ENCODE measurements at places on chromosomes 7 and 10.

DNA sequence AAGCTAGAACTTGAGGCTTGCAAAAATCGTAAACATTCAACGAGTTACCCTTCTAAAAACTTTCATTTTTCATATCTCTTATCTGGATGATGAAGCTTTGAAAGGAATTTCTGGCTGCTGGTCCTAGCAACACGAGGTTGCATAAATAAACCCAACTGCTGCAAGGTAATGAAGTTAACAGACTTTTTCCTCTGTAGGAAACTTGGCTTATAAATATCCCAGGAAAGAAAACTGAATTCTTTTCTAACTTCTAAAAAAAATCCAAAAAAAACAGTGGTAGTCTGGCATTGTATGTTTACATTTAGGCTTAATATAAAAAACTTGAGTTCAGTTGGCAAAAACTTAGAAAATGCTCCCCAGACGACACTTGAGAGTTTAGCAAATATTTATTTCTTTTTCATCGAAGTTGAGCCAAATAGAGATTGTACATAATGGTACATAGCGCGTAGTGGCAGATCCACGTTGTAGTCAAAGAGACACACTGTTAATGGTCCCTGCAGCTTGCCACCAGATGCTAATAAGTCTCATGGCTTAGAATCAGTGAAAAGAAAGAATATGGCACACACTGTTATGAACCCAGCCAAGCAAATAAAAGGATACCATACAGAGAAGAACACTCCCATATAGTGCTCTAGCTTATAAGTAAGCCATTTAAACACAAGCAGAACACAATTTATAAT is 200.3 kb upstream of the PCLO start:
- no peak for DNase-seq

GRCh38 chr10:16770670-16771069 is 46.6 kb downstream of the RSU1 start:
- DNase-seq: no peak

GRCh38 chr7:129831424-129832058 is 121.2 kb downstream of the UBE2H start:
- no peak for DNase-seq

- DNase-seq: no peak
Measured at GRCh38 chr10:125633517-125633999, 49.4 kb downstream of the TEX36 start.

DNA sequence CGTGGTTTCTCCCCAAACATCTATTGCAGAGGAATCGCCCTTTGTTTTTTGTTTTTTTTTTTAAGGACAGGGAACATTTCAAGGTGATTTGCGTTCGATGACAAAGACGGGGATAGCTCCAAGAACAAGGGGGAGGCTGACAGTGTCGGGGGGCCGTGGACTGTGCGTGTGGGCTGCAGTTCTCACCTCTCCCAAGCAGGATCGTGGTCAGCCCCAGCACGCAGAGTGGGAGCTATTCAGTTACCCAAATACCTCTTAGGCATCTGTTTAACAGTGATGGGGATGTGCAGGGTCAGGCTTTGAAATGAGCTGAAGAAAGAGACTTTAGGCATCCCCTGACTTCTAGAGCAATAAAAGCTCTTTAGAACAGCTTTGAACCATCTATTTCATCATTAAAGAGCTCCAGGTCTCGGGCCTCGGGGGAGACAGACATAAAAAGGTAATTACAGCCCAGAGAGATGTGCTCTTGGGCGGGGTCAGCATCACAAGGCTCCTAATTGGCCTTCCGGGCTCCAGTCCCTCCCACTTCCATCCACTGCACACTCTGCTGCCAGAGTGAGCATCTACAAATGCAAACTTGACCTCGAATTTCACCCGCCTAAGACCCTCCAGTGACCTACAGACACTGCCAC is 97.3 kb downstream of the MYL10 start:
- DNase-seq: no peak

- DNase-seq: no peak
Measured at GRCh38 chr10:48271047-48271730, 3.3 kb downstream of the FRMPD2 start.

GRCh38 chr7:138247568-138248333 is 171.5 kb downstream of the AKR1D1 start:
- DNase-seq: no peak

- DNase-seq: no peak
Measured at GRCh38 chr10:126214679-126215078, 173.6 kb downstream of the ADAM12 start.

- no peak for DNase-seq
Measured at GRCh38 chr10:113056030-113056429, 106.0 kb downstream of the TCF7L2 start.

GRCh38 chr7:50450590-50451032 is 461 bp upstream of the FIGNL1 start:
- DNase-seq: peak; percentile 13

- no peak for DNase-seq
Measured at GRCh38 chr10:602391-603005, 87.0 kb downstream of the DIP2C start.

- no peak for DNase-seq
Measured at GRCh38 chr7:43824963-43825362, 44.4 kb downstream of the MRPS24 start.

DNA sequence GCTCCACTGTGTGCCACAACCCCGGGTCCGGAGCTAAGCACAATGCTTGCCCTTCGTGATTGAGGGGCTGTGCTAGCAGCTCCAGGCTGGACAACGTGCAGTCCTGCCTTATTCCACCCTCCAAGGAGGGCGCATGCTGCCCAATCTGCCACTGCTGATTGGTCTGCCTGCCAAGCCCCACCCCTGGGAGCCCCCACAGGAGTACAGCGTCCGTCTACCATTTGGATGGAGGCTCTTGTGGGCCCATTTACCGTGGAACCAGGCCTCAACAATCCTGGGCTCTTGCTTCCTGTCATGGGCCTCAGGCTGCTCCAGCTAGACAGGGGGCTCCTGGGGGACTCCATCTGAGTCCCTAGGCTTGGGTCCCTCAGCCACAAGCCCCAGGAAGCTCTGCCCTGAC is 173.3 kb downstream of the SLIT1 start:
- DNase-seq: no peak

DNA sequence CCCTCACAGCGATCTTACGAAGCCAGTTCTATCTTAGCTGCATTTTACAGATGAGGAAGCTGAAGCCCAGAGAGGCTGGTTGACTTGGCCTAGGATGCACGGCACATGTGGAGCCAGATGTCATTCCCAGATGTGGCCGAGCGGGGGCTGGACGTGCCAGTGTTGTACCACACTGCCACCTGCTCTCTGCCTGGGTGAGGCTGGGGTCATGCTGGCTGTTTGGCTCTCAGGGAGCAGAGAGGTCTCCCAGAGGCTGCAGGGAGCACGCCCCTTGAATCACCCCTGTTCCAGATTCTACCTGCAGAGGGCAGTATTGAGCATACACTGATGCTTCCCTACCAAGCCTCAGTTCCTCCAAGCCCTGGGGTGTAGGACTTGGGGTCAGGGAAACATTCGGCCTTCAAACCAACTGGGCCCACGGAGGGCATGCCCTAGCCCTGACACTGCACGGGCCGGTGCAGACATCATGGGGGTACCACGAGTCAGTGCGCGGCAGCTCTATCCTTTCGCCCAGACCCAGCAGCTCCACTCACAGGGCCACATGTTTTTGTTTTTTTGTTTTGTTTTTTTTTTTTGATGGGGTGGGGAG is 3.8 kb upstream of the GTF2IRD1 start:
- no peak for DNase-seq

DNA sequence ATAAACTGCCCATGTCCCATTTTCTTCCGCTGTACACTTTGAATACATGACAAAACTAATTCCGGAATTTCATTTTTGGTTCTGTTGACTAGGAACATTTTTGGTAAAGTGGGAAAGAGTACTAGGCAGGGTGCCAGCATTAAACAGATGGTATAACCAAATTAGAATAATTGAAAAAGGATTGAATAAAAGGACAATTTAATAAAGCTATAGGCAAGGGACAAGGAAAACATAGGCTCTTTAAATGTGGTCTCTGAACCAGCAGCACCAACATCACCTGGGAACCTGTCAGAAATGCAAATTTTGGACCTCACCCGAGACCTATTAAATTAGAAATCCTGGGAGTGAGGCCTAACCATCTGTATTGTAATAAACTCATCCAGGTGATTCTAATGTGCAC is 376.9 kb downstream of the LRRTM3 start:
- DNase-seq: no peak

GRCh38 chr10:130193493-130194193 is 57.5 kb downstream of the GLRX3 start:
- DNase-seq: no peak

- DNase-seq: no peak
Measured at GRCh38 chr10:69715899-69716606, 85.7 kb upstream of the COL13A1 start.

- no peak for DNase-seq
Measured at GRCh38 chr7:37031571-37032257, 307.4 kb upstream of the AOAH start.

DNA sequence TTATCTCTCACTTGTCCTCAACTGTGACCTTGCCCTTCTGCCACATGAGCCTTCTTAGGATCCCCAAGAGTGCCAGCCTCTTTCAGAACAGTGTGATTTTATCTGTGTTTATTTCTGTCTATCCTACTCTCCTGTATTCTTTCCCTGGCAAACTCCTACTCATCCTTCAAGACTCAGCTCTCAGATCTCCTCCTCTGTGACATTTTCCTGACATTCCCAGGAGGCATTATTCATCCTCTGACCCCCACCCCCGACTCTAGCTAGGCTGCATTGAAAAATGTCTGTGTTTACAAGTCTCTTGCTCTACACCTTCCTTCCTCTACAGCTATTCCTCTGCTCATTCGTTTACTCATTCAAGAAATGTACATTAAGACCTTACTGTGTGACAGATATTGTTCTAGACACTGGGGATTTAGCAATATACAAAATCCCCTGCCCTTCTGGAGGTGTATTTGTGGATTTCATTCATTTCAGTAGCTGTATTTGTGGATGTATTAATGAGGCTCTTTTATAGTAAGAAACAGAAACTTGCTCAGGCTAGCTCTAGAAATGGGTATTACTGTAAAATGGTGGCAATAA is 61.4 kb upstream of the COMTD1 start:
- no peak for DNase-seq

DNA sequence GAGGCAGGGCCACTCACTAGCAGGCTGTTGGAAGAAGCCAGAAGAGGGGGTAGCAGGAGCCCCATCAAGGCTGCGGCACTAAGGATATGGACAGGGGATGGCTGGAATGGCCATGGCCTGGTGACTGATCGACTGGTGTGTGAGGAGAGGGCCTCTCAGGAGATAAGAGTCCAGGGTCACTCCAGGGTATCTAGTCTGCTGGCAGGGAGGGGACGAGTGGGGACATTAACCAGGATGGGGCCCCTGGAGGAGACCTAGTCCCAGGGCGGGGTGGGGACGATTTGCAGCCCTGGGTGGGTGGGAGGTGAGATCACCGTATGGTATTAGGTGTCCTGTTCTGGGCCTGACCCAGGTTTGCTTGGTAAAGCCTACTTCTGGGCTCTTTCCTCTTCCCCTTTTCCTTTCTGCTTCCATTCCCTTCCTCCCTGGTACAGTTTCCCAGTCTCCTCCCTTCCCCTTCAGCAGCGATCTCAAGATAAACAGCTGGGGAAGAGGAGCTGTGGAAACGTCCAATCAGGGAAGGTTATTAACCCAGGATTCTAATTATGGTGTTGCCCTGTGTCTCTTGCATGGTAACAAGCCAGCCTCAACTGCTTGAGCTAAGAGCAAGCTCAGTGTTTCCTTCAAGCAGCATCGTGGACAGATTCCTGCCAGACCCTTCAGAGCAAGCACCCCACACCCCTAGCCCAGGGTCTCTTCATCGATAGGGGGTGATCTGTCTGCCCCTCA is 233.2 kb downstream of the RPS24 start:
- no peak for DNase-seq

GRCh38 chr7:65397730-65398142 is 24.1 kb downstream of the ZNF92 start:
- DNase-seq: no peak

DNA sequence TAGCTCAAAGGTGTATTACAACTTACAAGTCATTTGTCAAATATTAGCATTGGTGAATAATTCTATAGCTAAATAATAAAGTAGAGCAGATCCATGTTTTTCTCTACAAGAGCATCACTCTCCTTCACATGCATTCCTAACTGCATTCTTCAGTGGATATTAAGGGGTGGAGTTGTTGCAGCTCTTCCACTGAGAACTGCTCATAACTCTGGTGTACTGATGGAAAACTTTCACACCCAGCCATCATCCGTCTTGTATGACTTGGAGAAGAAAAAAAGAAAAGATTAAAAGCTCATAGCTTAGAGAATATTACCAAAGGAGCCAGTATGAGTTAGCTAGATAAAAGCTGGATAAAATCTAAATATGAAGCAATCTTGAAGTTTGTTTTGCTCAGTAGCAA is 10.2 kb upstream of the FAM13C start:
- DNase-seq: no peak

DNA sequence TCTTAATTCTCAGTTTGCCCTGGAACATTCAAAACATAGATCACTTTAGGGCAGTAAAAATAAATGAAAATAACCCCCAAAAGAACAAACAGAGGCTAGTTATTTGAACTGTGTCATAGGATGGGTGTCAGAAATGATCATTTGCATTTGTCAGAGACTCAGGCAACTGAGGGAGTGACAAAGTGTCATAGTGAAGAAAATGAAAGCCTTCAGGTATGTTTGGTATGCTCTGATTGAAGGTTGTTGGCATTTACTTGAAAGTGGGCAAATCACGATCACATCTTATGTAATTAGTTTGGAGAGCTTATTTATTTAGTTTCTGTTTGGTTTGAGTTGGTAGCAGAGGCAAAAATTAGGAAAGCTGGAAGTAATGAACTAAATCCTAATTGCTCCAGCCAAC is 880.9 kb downstream of the ANKRD7 start:
- no peak for DNase-seq

GRCh38 chr10:66586073-66586472 is 339.8 kb upstream of the LRRTM3 start:
- DNase-seq: no peak

GRCh38 chr7:69246758-69247157 is 351.5 kb upstream of the AUTS2 start:
- no peak for DNase-seq

DNA sequence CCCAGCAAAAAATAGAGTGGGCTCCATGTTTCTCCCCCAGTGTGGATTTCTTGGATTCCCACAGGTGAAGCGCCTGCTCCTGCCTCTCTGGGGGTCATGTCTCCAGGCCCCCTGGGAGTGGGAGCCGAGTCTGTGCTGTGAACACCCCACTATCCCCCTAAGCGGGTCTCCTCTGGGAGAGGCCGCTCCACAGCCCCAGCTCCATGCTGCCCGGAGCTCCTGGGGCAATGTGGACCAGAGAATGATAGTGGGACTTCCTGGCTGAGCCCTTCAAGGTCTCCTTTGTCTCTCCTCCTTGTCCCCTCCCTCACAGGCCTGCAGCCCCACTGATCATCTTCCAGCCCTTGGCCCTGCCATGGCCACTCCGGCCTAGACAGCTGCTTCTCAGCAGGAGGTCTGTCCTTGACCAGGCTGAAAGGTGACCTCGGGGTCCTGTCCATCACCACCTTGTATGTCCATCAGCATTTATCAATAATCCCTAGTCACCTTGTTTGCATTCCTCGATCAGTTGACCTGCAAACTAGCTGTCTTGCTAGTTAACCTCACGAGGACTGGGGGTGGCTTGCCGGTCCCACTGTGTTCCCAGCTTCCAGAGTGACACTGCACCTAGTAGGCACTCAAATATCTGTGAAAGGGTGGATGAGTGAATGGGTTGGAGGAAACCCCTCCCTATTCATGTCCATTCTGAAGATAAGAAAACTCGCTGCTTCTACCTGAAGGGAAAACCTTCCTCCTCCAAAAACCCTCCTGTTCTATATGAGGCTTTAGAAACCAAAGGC is 776 bp upstream of the CALML3 start:
- no peak for DNase-seq
